Smooth muscle cell of the brain vasculature (primary cell): ENCODE measurements at places on chromosomes 12 and 14.
A peak's percentile ranks its signal among the peaks of the same experiment; 100 is the strongest.

- peak; percentile 59 for DNase-seq
Measured at GRCh38 chr14:55446127-55446736, 5.8 kb upstream of the TBPL2 start.

DNA sequence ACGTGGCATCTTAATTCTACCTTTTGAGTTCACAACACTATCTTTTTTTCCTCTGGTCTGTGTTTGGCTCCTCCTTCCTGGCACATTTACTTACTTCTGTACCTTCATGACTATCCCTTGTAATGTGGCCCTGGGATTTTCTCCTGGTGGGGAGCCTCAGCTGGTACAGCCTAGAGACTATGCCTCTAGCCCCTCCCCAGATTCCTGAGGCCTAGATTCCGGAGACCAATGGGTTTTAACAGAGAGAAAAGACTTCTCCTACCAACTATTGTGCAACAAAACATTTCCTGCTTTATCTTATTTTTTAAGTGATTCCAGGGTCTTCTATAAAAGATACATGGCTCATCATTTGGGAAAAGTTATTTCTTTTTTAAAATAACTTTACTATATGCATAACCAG is 216.2 kb upstream of the KRR1 start:
- no peak for DNase-seq

DNA sequence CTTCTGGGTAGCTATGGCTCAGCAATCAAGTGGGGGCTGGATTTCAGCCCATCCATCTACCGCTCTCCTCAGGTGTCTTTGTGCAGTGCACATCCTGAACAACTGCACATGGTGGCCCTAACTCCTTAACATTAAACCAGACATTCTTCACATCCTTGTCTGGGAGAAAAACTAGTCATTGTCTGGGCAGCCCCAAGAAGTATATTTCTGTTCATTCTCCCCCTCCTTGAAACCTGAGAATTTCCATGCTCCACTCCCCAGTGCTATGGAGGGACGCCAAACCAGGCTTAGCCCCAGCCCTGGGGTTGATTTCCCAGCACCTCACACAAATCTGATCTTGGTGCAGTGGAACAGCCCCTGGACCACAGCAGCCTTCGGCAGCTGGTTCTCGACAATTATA is 13.4 kb downstream of the MYL2 start:
- no peak for DNase-seq

GRCh38 chr12:64085154-64085553 is 136.9 kb downstream of the KICS2 start:
- DNase-seq = no peak

GRCh38 chr12:129163461-129163860 is 310.2 kb downstream of the GLT1D1 start:
- DNase-seq = no peak

- DNase-seq = no peak
Measured at GRCh38 chr12:107369679-107370078, 276.3 kb upstream of the CRY1 start.

DNA sequence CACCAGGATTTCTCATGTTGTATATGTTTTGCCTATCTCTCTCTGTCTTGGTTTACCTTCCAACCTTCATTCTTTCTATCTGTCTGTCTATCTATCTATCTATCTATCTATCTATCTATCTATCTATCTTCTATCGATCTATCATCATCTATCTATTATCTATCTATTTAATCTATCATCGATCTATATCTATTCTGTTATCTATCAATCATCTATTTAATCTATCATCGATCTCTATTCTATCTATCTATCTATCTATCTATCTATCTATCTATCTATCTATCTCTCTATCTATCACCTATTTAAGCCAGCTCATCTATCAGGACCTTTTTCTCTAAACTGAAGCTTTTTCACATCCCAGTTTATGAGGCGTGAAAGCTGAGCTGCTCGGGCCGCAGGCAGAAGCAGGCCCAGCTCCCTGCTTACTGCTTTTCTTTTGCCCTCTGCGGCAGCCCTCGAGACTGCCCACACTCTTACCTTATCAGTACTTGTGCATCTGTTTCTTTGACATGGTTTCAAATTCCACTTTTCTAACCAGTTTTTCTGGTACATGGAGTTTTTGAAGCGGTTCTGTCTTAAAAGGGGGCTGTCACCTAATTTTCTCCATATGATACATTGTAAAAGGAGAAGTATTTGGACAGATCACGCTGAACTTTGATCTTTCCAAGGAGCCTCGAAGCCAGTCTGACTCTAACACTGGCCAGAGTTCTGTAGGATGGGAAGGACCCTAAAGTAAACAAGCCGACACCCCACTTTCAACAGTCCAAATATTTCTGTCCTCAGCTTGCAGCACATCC is 44.4 kb upstream of the GSG1 start:
- DNase-seq = no peak

GRCh38 chr14:98244162-98244948 is 1027.6 kb downstream of the BCL11B start:
- DNase-seq = no peak

DNA sequence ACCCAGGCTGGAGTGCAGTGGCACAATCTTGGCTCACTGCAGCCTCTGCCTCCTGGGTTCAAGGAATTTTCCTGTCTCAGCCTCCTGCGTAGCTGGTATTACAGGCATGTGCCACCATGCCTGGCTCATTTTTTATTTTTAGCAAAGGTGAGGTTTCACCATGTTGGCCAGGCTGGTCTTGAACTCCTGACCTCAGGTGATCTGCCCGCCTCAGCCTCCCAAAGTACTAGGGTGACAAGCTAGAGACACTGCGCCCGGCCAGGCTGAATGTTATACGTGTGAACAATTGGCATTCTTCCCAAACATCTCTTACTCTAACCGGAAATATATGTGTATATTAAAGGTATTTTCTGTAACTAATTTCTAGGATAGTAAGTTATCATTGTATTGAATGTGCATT is 13.2 kb upstream of the LIMA1 start:
- no peak for DNase-seq

- no peak for DNase-seq
Measured at GRCh38 chr12:27572486-27573255, 48.7 kb downstream of the PPFIBP1 start.
